ENCODE measurements at places on chromosomes 2 and 18.

GRCh38 chr2:18991177-18992168 lies 366.9 kb downstream of the OSR1 start:
- DNase-seq = no peak

GRCh38 chr2:106709229-106709628 lies 176.7 kb downstream of the ST6GAL2 start:
- DNase-seq = no peak

DNA sequence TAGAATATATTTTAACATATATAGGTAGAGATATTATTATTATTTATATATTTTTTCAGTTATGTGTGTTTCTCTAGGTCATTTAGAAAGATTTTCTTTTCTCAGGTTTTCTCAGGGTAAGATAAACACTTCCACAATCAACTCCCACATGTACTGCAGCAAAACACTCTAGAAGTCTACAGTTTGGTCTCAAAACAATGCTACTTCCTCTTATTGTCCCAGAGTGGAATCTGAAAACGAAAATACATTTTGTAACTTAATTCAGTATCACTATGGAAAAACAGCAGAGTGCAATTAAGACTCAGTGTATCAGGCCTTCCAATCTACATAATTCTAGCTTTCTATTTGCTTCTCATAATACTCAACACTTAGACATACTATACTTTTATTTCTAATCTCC lies 190.1 kb upstream of the SLC35G4 start:
- no peak for DNase-seq

DNA sequence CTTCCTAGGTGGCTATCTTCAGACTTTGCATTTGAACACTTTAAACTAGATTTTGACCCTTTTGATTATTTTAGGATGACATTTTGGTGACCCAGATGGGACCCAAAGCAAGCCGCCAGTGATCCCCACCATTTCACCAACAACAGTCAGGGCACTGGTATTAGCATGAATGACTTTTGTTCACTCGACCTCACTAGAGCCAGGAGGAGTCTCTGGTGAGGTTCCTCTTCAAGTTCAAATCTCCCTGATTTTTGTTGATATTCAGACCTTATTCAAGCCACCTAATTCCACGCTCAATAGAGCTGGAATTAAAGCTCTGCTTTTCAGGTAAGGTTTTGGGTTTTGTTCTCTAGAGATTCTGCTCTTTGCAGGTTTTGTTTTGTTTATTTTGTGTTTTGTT lies 202.3 kb downstream of the MREG start:
- DNase-seq = no peak

- DNase-seq = no peak
Measured at GRCh38 chr18:13791181-13791580, 32.8 kb upstream of the MC5R start.

DNA sequence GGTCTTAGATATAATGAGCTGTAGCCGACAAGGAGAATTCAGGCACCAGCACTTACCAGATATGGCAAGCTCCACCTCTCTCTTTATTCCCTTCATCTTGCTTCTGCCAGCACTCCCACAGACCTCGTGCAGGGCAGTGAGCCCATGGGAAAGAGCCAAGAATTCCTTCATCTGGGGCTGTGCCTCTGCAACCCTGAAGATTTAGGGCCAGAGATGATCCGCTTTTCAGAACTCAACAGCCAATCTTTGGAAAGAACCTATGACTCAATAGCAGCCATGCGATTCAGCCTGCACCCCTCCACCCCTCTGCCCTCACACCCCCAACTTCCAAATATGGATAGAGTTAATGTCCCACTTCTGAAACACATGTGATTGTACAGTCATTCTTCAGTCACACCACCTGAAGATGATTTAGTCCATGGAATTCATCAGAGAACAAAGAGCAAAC lies 533.7 kb upstream of the TNP1 start:
- no peak for DNase-seq

DNA sequence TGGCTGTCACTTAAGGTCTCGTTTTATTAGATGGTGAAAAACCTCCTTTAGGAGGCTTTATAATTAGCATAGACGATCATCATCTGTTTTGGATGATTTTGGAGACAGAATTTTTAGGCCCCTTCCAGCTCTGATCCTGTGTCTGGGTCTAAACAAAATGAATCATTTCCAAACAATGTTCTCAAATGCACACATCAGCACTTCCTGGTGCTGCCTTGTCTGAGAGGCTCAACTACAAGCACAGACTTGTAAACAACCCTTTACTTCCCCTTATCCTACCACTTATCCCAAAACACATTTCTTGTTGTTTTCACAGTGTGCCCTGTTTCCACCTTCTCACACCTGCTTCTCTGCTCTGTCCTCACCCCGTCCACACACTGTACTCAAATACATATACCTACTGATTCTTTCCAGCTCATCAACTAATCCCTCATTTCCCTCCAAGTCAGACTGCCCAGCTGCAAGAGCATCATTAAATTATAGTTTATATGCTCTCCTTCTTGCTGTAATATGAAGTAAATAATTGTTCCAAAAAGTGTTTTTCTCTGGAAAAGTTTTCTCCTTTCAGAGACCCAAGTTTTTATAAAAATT lies 71.2 kb upstream of the COL3A1 start:
- no peak for DNase-seq

- DNase-seq = no peak
Measured at GRCh38 chr2:135851858-135852257, 14.9 kb upstream of the LCT start.

DNA sequence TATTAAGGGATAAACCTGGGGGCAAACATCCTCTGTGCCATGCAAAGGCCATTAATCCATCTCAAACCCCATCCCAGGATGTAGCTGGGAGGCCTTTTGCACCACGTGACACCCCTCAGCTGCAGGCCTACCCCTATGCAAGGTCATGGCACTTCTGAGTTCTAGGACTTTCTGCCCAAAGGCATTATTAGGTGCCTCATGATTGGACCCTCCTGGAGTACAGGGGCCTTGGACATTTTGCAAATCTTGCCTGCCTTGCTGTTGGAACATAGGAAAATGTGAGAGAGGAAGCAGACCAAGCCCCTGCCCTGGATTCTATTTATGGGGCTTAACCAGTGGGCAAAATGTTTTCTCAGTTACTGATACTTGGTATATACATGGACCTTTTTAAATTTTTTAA lies 44.2 kb upstream of the NFU1 start:
- DNase-seq = no peak

DNA sequence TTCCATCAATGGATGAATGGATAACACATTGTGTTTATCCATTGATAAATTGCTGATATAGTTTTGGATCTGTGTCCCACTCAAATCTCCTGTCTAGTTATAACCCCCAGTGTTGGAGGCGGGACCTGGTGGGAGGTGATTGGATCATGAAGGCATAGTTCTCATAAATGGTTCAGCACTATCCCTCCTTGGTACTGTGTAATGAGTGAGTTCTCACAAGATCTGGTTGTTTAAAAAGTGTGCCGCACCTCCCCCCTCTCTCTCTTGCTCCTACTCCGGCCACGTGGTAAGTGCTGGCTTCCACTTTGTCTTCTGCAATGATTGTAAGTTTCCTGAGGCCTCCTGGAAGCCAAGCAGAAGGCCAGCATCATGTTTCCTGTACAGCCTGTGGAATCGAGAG lies 23.9 kb upstream of the SPATA3 start:
- DNase-seq = no peak

DNA sequence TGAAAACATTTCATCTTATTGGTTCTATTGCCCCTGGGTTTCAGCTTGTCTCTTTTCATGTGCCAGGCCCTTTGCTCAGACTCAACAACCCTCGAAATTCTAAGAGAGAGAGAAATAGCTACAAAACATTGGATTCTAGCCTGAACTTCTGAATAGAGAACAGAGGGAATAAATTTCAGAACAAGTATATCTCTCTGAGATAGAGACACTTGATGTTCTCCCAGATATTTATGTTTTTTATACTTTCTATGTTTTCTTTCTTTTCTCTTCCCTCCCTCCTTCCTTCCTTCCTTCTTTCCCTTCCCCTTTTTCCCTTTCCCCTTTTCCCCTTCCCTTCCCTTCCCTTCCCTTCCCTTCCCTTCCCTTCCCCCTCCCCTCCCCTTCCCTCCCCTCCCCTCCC lies 279.5 kb upstream of the SPRED2 start:
- DNase-seq = no peak

GRCh38 chr2:186868344-186868743 lies 19.4 kb upstream of the ZSWIM2 start:
- DNase-seq = no peak

- DNase-seq = no peak
Measured at GRCh38 chr18:44835703-44836102, 155.0 kb downstream of the SETBP1 start.

DNA sequence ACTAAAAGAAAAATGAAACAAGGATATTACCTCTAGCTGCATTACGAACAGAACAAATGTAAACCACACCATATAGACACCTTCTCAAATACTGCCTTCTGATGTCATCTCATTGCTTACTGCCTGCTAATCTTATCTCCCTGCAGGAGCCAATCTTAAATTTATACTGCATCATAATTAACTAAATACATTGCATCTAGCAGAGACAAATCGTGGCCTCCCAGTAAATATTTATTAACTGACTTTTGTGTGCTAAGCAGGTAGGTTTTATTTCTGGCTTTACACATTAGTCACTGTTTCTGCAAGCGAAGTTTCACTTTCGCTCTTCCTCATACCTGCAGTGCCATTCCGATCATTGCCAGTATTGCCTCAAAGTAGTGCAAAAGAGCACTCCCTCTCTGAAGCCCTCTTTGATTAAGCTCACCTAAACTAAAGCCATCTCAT lies 67.5 kb downstream of the SPATS2L start:
- no peak for DNase-seq

DNA sequence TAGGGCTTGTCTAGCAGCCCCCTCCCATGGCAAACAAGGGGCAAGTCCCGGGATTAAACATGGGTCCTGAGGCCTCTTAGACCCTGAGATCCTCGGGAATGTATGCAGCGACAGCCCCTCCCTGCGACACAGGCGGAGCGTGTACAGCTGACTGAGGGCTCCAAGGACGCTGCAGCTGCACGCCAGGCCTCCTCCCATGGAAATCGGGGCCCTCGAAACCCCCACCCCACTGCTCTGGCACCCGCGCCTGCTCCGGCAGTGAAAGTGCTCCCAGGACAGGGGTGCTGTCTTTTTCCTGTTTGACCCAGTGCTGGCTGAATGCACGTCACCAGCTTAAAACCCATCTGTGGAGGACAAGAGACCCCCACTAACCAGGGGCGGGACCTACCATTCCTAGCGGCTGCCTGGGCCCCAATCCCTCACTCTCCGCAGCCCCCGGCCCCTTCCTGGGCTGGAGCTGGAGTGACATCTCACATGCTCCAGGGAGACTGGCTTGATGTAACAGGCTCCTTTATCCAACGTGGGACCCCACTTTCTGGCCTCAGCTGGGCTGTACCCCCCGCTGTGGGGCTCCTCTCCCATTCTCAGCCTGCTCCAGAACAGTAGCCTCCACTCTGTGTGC lies 247.7 kb downstream of the TWIST2 start:
- DNase-seq = no peak

DNA sequence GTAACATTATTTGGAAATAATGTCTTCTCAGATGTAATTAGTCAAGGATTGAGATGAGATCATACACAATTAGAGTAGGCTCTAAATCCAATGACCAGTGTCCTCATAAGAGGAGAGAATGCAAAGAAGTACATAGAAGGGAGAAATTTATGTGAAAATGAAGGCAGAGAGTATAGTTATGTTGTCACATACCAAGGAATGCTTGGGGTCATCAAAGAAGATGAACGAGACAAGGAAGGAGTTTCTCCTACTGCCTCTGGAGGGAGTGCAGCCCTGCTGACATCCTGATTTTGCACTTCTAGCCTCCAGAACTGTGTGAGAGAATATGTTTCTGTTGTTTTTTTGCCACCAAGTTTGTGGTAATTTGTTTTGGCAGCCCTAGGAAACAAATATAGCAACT lies 100.1 kb downstream of the GALNT13 start:
- DNase-seq = no peak

All from stimulated activated CD8-positive, alpha-beta memory T cell treated with anti-CD3 and anti-CD28 coated beads, Interleukin-4, amount 100 ng/mL, for 48 hours (primary cell).